ENCODE measurements at places on chromosomes 7 and 10. TPM values are rescaled to one million over a fixed set of nuclear protein-coding genes. Genes with fewer than 3 reads are reported as not detected.

DNA sequence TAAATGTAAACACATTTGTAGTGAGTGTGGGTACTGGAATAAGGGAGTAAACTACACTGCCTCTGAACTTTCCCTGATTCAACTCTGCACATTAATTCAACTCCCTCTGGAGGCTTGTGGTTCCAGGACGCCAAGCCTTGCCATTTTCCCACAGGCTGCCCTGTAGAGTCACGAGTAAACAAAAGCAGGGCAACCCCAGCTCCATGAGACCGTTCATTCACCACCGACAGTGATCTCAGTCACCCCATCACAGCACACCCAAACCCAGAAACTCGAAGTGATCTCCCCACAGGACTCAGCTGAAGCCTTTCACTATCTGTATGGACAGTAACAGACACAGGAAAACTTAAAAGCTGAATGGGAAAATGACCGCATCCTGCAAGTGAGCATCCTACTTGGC is 218.8 kb upstream of the FRMD4A start:
- H3K4me3 ChIP-seq, result no peak overlapping the region
- no peak for DNase-seq
- no peaks in the 10 kb centered on the region for H3K27me3 ChIP-seq
- peaks cover 37% of the 10 kb centered on the region for H3K4me1 ChIP-seq
- no peaks in the 10 kb centered on the region for H3K36me3 ChIP-seq
- H3K27ac ChIP-seq, result peak overlapping the region; percentile 56

DNA sequence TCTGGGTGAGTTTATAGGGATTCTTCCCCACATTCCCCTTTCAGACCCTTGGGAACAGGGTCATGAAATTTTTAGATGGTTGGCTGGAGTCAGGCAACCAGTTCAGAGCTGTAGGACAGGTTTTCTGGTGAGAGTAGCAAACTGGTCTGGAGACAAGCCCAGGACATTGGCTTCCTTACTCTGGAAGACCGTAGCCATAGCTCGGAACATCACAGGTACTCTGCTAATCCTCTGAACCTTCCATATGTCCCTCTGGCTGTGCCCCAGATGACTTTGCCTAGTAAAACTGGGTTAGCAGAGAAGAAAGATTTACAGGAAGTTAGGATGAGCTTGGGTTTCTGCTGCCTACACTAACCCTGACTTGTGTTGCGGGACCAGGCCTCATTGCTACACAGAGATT is 104.5 kb upstream of the MKLN1 start:
- H3K36me3 ChIP-seq, result no peaks in the 10 kb centered on the region
- no peak overlapping the region for H3K4me3 ChIP-seq
- H3K27ac ChIP-seq, result no peak overlapping the region
- peaks cover 3% of the 10 kb centered on the region for H3K4me1 ChIP-seq

DNA sequence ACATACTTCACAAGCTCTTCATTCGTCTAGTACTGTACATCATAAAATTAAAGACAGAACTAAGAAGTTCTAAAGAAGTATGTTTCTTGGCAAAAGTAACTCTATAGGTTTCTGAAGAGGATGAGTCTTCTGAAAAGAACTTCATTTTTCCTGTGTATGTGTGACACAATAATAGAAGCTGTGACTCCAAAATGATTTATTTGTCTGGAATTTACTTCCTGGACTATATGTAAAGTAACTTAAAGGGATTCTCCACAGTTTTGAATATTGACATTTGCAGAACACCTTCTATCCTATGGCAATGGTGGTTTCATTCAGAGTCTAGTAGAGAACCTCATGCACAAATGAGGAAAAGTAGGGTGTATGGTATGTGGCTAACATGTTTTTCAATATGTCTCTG is 19.8 kb upstream of the CLDN12 start:
- DNase-seq, result no peak
- H3K36me3 ChIP-seq, result peaks cover 48% of the 10 kb centered on the region
- H3K27me3 ChIP-seq, result no peaks in the 10 kb centered on the region
- H3K4me1 ChIP-seq, result no peaks in the 10 kb centered on the region
- H3K27ac ChIP-seq, result no peak overlapping the region

- H3K27me3 ChIP-seq, result peaks cover 8% of the 10 kb centered on the region
- H3K36me3 ChIP-seq, result no peaks in the 10 kb centered on the region
- no peak overlapping the region for H3K4me3 ChIP-seq
- H3K27ac ChIP-seq, result no peak overlapping the region
- DNase-seq, result no peak
- H3K4me1 ChIP-seq, result no peaks in the 10 kb centered on the region
Observed at GRCh38 chr7:50982626-50983025, 199.9 kb upstream of the GRB10 start.

DNA sequence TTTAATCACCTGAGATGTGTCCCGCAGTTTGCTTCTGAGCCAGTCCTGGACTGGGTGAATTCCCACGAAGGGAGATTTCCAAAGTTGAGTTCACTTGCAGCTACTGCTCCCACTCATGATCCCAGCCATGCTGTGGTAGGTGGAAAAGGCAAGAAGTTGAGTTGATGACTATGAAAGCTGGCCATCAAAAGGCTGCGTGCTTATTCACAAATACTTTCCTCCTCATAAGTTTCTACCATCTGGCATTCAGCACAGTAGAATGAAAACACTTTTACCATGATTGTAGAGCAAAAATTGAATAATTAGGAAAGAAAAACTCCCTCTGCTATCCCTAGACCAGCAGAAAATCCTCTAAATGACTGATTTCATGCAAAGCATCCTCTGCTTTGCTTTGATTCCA is 281.8 kb downstream of the INHBA start:
- H3K4me3 ChIP-seq, result no peak overlapping the region
- H3K4me1 ChIP-seq, result peaks cover 13% of the 10 kb centered on the region
- H3K36me3 ChIP-seq, result no peaks in the 10 kb centered on the region
- no peak for DNase-seq
- H3K27ac ChIP-seq, result no peak overlapping the region

DNA sequence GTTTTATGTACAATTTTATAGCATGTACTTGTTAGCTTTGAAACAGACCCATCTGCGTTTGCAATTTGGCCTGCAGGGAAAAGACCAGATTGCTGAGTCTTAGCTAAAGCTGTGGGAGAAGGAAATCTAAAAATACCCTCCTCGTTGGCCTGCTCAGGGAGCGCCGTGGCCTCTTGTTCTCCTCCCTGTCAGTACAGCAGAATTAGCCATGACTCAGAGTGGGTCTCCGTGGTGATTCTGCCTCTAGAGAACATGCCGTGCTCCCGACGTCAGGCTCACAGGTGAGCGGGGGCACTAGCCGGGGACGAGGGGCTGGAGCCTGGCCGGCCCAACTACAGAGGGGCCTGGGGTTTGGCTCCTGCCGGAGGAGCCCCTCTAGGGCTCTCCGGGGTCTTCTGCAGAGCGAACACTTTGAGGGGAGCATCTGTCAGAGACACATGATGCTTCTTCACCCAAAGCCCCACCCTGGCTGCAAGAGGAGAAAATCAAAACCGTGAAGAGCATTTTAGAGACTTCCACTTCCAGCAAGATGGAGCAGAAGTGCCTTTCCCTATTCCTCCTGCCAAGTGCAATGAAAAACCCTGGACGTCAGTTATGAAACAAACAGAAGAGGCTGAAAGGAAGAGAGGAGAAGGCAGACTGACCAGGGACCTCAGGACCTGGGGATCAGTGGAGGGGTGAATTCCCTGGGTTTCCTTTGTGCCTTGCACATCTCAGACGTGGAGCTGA is 98.9 kb downstream of the LHPP start:
- peak overlapping the region; percentile 77 for H3K27ac ChIP-seq
- H3K4me1 ChIP-seq, result peaks cover 8% of the 10 kb centered on the region
- H3K36me3 ChIP-seq, result no peaks in the 10 kb centered on the region
- peaks cover 13% of the 10 kb centered on the region for H3K27me3 ChIP-seq
- no peak for DNase-seq

DNA sequence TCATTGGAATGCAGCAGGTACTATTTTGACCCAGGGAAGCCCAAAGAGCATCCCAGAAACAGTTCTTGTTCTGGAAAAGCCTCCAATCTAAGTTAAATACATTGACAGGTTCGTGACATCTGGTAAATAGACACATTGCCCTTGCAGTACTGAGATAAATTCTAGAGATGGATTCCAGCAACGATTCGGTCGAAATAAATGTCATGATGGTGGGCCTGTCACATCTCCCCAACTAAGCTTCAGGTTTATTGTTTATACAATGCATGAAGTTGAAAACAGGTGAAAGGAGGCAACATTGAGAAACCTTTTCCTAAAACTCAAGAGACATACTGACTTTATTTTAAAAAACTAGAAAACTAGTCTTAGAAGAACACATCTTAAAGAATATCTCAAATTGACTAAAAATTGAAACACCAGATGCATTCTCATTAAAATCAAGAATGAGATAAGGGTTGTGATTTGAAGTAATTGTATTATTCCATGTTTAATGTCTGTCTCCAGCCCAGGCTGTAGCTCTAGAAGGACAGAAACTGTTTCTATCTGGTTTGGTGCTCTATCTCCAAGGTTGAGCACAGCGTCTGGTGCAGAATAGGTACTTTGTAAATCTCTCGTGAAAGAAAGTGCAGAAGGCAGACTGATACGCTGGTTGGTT is 114.0 kb downstream of the CABCOCO1 start:
- H3K36me3 ChIP-seq, result no peaks in the 10 kb centered on the region
- H3K27me3 ChIP-seq, result no peaks in the 10 kb centered on the region
- no peak for DNase-seq
- H3K27ac ChIP-seq, result no peak overlapping the region

DNA sequence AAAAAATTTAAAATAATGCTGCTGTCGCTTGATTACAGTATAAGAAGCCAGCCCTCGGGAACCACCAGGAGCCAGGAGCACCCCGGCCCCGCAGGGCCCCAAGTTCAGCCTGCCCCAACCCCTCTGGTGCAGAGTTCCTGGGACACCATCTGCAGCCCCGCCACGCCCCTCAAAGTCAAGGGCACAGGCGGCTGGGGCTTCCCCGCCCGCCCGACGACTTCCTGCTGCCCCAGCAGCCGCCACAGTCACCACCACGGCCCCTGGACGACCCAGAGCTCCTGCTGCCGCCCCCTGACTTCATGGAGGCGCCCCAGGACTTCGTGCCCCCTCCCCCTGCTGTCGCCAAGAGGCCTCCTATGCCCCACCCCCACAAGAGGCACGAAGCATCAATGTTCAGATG is 103.6 kb upstream of the PDSS1 start:
- H3K27ac ChIP-seq, result no peak overlapping the region
- no peaks in the 10 kb centered on the region for H3K36me3 ChIP-seq
- no peaks in the 10 kb centered on the region for H3K4me1 ChIP-seq
- no peak overlapping the region for H3K4me3 ChIP-seq
- H3K27me3 ChIP-seq, result peaks cover 11% of the 10 kb centered on the region
- no peak for DNase-seq

The TMEM213 gene
- not detected for total RNA-seq

Data from mesothelial cell of epicardium (in vitro differentiated cells).